NCI-H526 treated with DMSO at 0.1 percent for 48 hours (cell line): ENCODE measurements at places on chromosomes 13 and 19.
A peak's percentile ranks its signal among the peaks of the same experiment; 100 is the strongest.

DNA sequence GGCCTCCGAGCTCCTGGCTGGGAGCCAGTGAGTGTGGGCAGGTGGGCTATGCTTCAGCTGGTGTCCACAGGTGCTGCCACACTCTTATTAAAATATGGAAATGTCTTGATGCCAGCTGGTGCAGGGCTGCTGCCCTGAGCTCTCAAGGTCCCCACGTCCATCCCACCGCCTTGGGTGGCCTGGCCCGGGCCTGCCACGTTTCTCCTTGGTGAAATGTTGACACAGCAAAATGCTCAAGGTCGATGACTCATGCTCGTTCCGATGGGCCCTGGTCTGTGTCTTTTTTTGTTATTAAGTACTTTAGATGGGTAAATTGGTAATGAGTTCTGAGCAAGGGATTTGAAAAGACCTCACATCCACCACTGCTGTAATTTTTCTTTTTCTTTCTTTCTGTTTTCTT lies 524.7 kb downstream of the MYO16 start:
- no peak for DNase-seq

- DNase-seq = peak; percentile 59
Measured at GRCh38 chr19:51712461-51713081, 11.2 kb downstream of the HAS1 start.

DNA sequence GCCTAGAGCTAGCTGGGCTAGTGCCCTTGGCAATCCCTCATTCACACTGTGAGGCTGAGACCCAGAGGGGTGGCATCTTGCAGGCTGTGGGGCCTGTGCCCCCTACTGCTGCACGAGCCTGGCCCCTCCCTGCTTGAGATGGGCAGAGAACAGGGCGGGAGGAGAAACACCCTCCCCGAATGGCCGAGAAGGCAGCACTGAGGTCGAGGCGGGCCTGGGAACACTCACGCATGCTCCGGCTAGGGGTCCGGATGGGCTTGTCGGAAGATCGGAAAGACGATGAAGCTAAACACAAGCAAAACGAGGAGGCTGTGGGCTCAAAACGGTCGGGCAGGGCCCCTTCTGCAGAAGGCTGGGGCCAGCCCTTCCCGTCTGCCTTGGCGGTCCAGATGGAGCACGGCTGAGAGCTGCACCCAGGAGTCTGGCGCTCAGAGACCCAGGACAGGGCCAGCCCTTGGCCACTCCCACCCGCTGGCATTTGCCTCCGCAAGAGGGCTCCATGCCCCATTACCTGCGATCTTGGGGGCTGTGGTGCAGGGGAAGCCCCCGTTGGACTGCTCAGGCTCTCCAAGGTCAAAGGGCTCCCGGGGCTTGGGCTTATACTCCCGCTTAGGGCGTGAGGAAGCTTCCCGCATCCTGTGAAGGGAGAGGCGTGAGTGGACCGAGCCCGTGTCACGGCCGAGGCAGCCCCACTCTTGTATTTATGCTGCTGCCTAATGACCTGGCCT lies 18.9 kb downstream of the MPND start:
- no peak for DNase-seq

DNA sequence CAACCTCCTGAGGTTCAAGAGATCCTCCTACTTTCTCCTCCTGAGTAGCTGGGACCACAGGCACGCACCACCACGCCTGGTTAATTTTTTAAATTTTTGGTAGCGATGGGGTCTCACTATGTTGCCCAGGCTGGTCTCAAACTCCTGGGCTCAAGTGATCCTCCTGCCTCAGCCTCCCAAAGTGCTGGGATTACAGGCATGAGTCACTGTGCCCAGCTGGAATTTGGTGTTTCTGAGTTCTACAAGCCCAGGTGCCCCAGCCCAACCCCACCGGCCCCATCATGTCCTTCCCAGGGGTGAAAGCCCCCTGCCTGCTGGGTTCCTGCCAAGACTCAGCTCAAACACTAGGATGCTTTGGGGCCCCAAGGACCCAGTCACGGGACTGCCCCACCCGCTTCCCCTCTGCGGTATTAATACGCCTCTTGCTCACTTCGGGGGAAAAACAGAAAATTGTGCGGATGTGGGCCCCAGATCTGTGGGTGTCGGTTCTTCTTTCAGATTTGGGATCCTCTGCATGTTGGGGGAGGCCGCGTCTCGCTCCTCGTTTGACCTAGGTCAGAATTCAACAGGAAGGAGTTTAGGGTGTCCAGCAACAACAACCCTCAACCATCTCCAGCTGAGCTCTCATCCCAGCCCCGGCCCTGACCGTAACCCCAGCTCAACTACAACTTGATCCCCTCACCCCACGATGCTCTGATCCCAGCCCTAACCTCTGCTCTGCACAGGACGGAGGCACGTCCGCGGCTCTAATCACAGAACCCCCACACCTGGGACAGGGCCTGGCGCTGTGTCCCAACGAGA lies 3.7 kb upstream of the FCER2 start:
- no peak for DNase-seq

DNA sequence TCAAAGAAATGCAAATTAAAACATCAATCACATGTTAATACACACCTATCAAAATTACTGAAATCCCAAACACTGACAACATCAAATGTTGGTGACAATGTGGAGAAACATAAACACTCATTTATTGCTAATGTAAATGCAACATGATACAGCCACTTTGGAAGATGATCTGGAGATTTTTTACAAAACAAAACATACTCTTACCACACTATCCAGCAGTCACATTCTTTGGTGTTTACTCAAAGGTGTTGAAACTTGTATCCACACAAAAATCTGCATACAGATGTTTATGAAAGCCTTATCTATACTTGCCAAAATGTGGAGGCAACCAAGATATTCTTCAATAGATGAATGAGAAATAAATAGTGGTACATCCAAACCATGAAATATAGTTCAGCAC lies 1219.5 kb upstream of the PCDH20 start:
- no peak for DNase-seq

- DNase-seq = no peak
Measured at GRCh38 chr13:75372923-75373841, 108.8 kb downstream of the TBC1D4 start.

GRCh38 chr13:79405501-79405830 lies 589 bp downstream of the RBM26 start:
- DNase-seq = peak; percentile 50

DNA sequence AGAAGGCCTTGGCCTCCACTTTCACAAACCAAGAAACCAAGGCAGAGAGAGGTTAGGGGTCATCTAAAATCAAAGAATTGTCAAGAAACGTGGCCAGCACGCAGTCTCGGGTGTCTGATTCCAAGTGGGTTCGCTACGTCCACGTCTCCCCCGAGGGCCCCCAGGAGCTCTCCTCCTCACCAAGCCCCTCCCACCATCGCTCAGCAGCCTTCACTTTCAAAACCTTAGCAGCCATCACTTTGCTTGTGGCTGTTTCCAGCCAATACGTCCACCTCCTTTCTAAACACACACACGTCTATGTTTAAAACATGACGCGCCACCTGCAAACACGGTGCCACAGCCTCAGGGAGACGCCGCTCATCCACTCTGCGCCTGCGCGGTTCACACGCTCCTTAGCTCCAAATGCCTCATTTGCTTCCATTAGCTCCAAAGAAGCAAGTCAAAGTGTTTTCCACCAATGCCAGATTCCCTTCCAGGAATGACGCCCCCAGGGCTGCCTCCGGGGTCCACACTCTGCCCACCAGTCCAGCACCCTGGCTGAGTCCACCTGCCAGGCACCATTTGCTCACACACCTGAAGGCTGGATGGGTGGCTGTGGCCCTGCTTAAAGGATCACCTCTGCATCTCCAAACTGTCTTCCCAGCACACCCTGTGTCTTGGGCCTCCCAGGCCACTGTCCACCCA lies 5.5 kb downstream of the RASA3 start:
- no peak for DNase-seq

DNA sequence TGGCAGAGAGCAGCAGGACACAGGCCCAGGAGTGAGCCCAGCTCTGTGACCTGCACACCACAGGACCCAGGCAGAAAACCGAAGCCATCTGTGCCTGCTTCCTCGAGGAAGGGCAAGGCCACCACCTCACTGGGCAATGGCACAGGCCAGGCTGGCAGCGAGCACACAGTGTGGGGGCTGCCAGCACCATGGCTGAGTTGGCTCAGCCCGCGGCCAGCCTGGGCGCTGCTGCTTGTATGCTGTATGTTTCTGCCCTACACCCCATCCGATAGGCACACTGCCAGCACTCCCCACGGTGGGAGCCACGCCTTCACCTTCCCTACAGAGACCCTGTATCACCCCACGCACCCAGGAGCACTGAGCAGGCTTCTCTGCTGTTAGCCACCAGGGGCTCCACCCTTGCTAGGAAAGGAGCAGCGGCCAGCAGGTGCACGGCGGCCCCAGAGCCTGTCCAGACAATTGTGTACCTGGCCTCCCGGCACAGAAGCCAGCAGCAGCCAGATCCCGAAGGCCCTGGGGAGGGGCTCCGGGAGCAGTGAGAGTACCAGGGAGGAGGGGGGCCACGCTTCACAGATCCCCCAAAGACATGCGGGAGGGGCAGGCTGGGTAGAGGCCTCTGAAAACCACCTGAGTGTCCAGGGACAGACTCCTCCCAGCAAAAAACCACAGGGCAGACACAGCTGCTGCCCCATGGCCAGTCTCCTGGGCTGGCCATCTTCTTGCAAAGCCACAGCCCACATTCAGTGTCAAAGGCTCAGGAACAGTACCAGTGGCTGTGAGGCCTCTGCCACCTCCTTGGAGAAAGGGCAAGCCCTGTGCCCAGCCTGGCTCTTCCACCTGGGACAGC lies 56.1 kb downstream of the MLLT1 start:
- no peak for DNase-seq
